ENCODE measurements at places on chromosomes 1 and 21. TPM values are rescaled to one million over a fixed set of nuclear protein-coding genes. Genes with fewer than 3 reads are reported as not detected.
A peak's percentile ranks its signal among the peaks of the same experiment; 100 is the strongest.

GRCh38 chr1:53126495-53126894 is 15.9 kb downstream of the SLC1A7 start:
- no peak for DNase-seq
- H3K4me1 ChIP-seq: no peaks in the 10 kb centered on the region
- no peaks in the 10 kb centered on the region for H3K36me3 ChIP-seq
- H3K27me3 ChIP-seq: no peaks in the 10 kb centered on the region
- H3K4me3 ChIP-seq: no peak overlapping the region
- no peak overlapping the region for H3K27ac ChIP-seq

- H3K27me3 ChIP-seq: no peaks in the 10 kb centered on the region
- no peak overlapping the region for H3K4me3 ChIP-seq
These were observed 113.7 kb downstream of the PAPPA2 start for GRCh38 chr1:176576670-176577069.

- no peak for DNase-seq
- peak overlapping the region; percentile 73 for H3K4me3 ChIP-seq
- H3K36me3 ChIP-seq: peaks cover 36% of the 10 kb centered on the region
These were observed 1.1 kb upstream of the ZNF496 start for GRCh38 chr1:247332623-247333361.

- H3K27me3 ChIP-seq: peaks cover 4% of the 10 kb centered on the region
- no peak overlapping the region for H3K4me3 ChIP-seq
- no peaks in the 10 kb centered on the region for H3K36me3 ChIP-seq
- peak; percentile 17 for DNase-seq
- H3K27ac ChIP-seq: no peak overlapping the region
These were observed 18.7 kb upstream of the AK2 start for GRCh38 chr1:33055210-33056008.

- DNase-seq: no peak
- H3K27me3 ChIP-seq: no peaks in the 10 kb centered on the region
- peak overlapping the region; percentile 21 for H3K27ac ChIP-seq
- H3K4me1 ChIP-seq: peaks cover 13% of the 10 kb centered on the region
These were observed 56.9 kb downstream of the TBCE start for GRCh38 chr1:235424092-235424491.

- peak overlapping the region; percentile 48 for H3K27ac ChIP-seq
- no peak for DNase-seq
- no peaks in the 10 kb centered on the region for H3K27me3 ChIP-seq
- peaks cover 27% of the 10 kb centered on the region for H3K4me1 ChIP-seq
These were observed 6.1 kb downstream of the CTNNBIP1 start for GRCh38 chr1:9903801-9904527.

DNA sequence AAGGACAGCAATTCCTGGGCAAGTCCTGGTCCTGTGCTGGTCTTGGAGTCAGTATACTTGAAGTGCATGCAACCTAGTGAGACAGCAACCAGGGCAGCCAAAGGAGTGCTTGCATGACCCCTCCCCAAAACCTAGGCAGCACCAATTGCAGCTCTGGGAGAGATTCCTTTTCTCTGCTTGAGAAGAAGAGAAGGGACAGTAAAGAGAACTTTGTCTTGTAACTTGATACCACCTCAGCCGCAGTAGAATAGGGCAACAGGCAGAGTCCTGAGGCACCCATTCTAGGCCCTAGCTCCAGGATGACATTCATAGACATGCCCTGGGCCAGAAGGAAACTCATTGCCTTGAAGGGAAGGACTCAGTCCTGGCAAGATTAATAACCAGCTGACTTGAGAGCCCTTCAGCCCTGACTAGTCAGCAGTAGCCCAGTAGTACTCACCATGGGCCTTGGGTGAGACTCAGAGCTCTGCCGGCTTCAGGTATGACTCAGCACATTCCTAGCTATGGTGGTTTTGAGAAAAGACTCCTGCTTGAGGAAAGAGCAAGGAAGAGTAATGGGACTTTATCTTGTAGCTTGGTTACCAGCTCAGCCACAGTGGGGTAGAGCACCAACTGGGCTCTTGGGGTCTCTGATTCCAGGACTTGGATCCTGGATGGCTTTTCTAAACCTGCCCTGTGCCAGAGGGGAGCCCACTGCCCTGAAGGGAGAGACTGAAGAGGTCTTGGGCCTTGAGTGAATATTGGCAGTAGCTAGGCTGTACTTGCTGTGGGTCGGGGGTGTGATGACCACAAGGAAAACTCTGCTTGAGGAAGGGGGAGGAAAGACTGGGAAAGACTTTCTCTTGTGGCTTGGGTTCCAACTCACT is 51.7 kb upstream of the ACADM start:
- H3K27me3 ChIP-seq: no peaks in the 10 kb centered on the region
- H3K36me3 ChIP-seq: no peaks in the 10 kb centered on the region
- no peak overlapping the region for H3K4me3 ChIP-seq
- no peak overlapping the region for H3K27ac ChIP-seq
- H3K4me1 ChIP-seq: no peaks in the 10 kb centered on the region
- DNase-seq: no peak

- no peak overlapping the region for H3K4me3 ChIP-seq
- peak overlapping the region; percentile 43 for H3K27ac ChIP-seq
- H3K27me3 ChIP-seq: no peaks in the 10 kb centered on the region
- no peak for DNase-seq
- H3K4me1 ChIP-seq: peaks cover 39% of the 10 kb centered on the region
These were observed 104.6 kb upstream of the IVNS1ABP start for GRCh38 chr1:185421485-185422107.

- no peaks in the 10 kb centered on the region for H3K36me3 ChIP-seq
- peaks cover 23% of the 10 kb centered on the region for H3K27me3 ChIP-seq
- DNase-seq: no peak
- peaks cover 11% of the 10 kb centered on the region for H3K4me1 ChIP-seq
- H3K4me3 ChIP-seq: no peak overlapping the region
These were observed 47.0 kb upstream of the PLA2G4A start for GRCh38 chr1:186781730-186782129.

DNA sequence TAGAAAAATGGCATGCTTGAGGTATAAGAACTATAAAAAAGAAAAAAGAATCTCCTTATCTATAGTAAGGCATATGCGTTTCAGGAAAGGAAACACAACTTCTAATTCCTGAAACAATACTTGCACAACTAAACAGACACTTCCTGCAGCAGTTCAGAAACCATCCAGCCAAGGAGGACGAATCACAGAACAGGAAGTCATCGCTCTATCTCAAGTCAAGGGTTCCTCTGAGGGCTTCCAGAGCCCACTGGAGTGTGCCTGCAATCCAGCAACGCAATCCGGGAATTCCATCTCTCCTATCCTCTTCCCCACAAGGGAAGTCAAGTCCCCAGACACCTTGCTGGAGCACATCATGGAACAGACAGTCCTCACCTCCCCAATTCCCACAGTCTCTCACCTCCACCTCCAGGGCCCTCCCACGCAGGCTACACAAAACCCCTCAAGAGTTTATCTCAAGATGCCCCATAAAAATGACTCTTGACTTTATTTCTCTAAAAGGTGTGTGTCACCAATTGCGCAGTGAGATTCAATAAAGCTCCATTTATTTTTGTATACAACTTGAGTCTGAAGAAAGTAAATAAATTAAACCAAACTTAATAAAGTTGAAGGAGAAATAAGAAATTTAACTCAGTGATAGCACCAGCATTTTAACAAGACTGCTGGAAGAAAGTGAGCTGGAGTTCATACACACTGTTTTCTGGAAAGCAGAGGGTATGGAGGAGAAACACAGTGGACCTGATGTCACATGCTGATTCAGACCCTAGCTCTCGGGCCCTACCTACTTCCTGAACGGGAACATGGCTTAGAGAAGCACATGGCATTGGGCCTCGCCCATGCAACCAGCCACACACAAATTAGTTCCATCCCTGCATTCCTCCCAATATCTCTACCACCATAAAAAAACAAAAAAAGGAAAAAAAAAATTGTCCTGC is 39.9 kb downstream of the SIPA1L2 start:
- H3K27ac ChIP-seq: no peak overlapping the region
- no peak for DNase-seq
- H3K27me3 ChIP-seq: no peaks in the 10 kb centered on the region
- H3K4me3 ChIP-seq: no peak overlapping the region
- H3K4me1 ChIP-seq: peaks cover 19% of the 10 kb centered on the region

DNA sequence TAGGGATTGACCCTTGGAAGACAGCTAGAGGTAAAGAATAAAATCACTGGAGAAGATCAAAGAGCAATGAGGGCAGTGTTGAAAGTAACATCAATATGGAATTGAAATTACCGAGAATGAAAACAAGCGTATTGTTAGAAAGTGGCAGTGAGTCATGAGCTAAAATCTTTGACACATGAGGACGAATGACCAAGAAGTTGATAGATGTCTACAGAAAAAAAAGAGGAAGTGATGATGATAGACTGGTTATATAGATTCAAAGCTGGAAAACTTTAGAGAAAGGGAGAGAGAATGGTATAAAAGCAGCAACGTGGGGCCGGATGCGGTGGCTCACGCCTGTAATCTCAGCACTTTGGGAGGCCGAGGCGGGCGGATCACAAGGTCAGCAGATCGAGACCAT is 12.5 kb upstream of the DNM3 start:
- H3K27me3 ChIP-seq: no peaks in the 10 kb centered on the region
- peaks cover 9% of the 10 kb centered on the region for H3K36me3 ChIP-seq
- DNase-seq: no peak
- no peak overlapping the region for H3K4me3 ChIP-seq

GRCh38 chr21:35510294-35510693 is 461.2 kb upstream of the RUNX1 start:
- peaks cover 5% of the 10 kb centered on the region for H3K27me3 ChIP-seq
- H3K4me1 ChIP-seq: peaks cover 31% of the 10 kb centered on the region
- H3K4me3 ChIP-seq: no peak overlapping the region
- DNase-seq: no peak
- H3K36me3 ChIP-seq: no peaks in the 10 kb centered on the region

DNA sequence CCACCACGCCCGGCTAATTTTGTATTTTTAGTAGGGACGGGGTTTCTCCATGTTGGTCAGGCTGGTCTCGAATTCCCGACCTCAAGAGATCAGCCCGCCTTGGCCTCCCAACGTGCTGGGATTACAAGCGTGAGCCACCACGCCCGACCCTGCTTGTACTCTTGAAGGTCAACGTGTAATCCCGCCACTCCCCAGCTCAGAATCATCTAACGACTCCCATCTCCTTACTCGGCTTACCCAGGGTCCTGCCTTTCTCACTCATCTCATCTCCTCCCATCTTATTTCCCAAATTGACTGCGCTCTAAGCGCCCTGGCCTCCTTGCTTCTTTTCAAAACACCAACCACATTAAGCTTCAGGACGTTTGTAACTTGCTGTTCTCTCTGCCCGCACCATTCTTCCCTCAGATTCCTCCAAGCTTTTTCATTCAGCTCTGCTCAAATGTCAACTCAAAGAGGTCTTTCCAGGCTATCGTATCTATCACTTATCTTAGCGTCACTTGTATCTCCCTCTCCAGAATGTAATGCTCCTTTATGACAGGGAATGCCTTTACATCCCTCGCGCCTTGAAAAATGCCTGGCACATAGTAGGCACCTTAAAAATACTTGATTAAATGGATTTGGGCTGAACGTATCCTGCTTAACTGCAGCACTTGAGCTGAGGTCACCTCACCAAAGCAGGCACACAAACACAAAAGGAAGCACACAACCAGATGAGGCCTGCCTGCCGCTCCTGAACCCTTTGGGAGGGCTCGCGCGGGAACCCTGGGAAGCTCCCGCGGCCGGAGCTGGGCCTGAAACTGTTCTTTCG is 1.4 kb upstream of the USP1 start:
- peaks cover 14% of the 10 kb centered on the region for H3K4me1 ChIP-seq
- H3K27me3 ChIP-seq: peaks cover 4% of the 10 kb centered on the region
- H3K36me3 ChIP-seq: peaks cover 18% of the 10 kb centered on the region
- DNase-seq: no peak
- H3K27ac ChIP-seq: peak overlapping the region; percentile 97

DNA sequence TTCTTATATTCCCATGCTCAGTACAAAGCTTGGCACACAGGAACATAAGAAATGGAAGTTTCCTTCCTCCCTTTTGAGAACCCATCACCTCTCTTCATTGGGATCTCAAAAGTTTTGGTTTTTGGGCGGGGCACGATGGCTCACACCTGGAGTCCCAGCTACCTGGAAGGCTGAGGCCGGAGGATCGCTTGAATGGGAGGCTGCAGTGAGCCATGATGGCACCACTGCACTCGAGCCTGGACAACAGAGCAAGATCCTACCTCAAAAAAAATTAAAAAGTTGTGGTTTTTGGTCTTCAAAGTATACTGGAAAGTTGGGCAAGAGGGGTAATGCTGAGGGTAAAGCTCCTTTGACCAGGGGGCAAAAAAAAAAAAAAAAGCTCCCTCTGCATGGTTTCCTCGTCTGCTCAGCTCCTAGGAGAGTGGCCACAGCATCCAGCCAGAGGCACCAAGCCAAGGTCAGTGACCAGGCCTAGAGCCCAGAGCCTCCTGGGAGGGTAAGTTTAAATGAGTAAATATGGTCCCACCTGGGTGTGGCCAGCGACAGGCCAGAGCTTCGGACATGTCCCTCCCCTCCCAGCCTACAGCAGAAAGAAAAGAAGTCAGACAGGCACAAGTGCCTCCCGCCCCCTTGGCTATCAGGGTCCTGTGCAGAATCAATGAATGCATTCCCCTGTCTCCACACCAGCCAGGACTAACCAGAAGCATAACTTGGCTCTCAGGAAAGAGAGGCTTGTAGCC is 5.0 kb downstream of the MEF2D start:
- H3K4me1 ChIP-seq: peaks cover 67% of the 10 kb centered on the region
- H3K27ac ChIP-seq: peak overlapping the region; percentile 26

- H3K4me3 ChIP-seq: no peak overlapping the region
- no peak overlapping the region for H3K27ac ChIP-seq
- H3K27me3 ChIP-seq: no peaks in the 10 kb centered on the region
- peaks cover 3% of the 10 kb centered on the region for H3K4me1 ChIP-seq
- no peak for DNase-seq
These were observed 111.4 kb downstream of the HLX start for GRCh38 chr1:220990427-220991339.

DNA sequence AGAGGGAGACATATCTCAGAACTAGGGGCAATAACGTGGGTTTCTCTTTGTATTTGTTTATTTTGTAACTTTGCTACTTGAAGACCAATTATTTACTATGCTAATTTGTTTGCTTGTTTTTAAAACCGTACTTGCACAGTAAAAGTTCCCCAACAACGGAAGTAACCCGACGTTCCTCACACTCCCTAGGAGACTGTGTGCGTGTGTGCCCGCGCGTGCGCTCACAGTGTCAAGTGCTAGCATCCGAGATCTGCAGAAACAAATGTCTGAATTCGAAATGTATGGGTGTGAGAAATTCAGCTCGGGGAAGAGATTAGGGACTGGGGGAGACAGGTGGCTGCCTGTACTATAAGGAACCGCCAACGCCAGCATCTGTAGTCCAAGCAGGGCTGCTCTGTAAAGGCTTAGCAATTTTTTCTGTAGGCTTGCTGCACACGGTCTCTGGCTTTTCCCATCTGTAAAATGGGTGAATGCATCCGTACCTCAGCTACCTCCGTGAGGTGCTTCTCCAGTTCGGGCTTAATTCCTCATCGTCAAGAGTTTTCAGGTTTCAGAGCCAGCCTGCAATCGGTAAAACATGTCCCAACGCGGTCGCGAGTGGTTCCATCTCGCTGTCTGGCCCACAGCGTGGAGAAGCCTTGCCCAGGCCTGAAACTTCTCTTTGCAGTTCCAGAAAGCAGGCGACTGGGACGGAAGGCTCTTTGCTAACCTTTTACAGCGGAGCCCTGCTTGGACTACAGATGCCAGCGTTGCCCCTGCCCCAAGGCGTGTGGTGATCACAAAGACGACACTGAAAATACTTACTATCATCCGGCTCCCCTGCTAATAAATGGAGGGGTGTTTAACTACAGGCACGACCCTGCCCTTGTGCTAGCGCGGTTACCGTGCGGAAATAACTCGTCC is 1.3 kb upstream of the OLIG2 start:
- no peak for DNase-seq
- H3K27ac ChIP-seq: no peak overlapping the region
- no peak overlapping the region for H3K4me3 ChIP-seq
- H3K4me1 ChIP-seq: peaks cover 21% of the 10 kb centered on the region

Gene LIN28A
- not detected for total RNA-seq

Gene NUDT4B
- total RNA-seq: 0.68 TPM

Gene SYTL1
- total RNA-seq: 25.7 TPM

Gene TNFSF4
- 1.1 TPM for total RNA-seq

Gene ANKRD34A
- 4.1 TPM for total RNA-seq

Gene KCNA2
- 0.21 TPM for total RNA-seq
